ENCODE measurements at places on chromosomes 7 and 10.
A peak's percentile ranks its signal among the peaks of the same experiment; 100 is the strongest.

DNA sequence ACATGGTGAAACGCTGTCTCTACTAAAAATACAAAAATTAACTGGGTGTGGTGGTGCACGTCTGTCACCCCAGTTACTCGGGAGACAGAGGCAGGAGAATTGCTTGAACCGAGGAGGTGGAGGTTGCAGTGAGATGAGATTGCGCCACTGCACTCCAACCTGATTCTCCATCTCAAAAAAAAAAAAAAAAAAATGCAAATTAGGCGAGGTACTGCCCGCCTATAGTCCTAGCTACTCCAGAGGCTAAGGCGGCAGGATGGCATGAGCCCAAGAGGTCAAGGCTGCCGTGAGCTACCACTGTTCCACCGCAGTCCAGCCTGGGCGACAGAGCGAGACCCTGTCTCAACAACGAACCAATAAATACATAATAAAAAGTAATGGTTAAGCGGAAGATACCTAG lies 1.1 kb upstream of the EIF4H start:
- DNase-seq, result no peak

GRCh38 chr7:66150471-66150870 lies 35.8 kb downstream of the CRCP start:
- no peak for DNase-seq

- DNase-seq, result peak; percentile 57
These were observed 700 bp downstream of the SMC3 start for GRCh38 chr10:110568055-110568735.

DNA sequence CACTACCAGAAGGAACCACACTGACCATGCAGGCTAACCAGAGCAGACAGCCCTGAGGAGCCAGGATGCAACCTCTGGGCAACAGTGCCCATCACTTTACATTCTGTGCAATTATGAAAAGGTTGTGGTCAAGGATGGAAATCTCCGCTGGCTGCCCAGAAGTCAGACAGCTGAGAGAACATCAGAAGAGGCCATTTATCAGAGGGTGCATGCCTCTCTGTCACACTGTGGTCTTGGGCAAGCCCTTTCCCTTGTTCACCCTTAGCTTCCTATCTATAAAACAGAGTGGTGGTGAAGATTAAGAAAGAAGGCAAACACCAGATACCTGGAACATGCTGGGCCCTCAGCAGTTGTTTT lies 120.7 kb upstream of the GDF10 start:
- no peak for DNase-seq

DNA sequence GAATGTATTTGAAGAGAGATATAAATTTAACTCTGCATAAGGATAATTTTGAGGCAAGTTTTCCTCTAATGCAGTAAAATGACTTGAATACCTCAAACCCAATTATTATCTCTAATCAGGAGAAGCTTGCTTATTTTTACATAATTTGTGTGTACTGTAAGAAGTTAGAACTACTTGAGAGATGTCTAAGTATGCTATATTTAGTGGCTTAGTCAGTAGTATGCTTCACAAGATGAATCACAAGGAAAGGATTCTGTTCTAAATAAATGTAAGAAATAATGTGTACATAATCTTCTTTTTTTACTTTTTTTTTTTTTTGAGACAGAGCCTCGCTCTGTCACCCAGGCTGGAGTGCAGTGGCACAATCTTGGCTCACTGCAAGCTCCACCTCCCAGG lies 13.7 kb downstream of the PHTF2 start:
- DNase-seq, result no peak

DNA sequence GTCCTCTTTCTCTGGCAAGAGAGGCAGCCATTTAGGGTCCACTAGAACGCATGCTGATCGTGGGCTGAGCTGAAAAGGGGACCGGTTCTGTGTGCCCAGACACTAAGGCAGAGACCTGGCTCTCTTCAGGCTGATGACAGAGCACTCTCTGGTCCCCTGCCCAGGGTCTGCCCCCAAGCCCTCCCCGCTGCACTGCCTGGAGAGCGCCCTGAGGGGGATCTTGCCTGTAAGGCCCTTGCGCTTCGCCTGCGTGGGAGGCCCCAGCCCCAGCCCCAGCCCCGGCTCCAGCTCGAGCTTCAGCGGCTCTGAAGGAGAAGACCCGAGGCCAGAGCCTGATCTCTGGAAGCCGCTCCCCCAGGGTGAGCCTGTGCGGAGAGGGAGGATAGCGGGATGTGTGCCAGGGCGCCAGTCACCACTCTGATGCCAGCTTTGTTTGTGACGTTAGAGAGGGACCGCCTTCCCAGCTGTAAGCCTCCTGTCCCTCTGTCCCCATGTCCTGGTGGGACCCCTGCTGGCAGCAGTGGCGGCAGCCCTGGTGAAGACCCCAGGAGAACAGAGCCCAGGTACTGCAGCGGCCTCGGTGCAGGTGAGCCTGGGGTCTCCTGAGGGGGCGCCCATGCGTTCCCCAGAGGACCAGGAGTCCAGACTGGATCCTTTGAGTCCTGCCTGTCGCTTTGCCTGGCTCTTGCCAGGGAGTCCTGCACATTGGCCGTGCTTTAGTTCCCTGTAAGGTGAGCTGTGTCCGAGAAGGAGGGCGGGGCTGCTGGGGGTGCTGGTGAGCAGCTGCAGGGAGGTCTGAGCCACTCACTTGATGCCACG lies 43.2 kb downstream of the ZNF467 start:
- no peak for DNase-seq

DNA sequence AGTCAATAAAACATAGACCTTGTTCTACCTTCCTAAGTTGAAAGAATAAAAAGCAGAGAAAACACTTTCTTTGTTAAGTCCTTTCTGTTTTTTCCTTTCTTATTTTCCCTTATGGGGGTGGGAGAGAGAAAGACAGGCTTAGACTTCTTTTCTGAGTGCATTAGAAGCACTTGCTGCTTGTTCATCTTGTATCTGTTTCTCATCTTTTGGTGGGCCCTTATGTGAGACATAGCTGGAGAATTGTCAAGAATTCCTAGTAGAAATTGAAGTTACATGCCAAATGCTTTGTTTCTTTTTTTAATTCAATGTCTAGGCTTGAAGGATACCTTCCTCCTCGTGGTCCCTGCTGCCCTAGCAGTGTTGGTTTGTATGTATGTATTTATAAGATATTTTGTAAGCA lies 6.7 kb downstream of the EIF4EBP2 start:
- no peak for DNase-seq

GRCh38 chr7:23285657-23286646 lies 13.2 kb upstream of the MALSU1 start:
- DNase-seq, result no peak

- DNase-seq, result no peak
These were observed 11.5 kb upstream of the GALNT11 start for GRCh38 chr7:152013974-152014373.

DNA sequence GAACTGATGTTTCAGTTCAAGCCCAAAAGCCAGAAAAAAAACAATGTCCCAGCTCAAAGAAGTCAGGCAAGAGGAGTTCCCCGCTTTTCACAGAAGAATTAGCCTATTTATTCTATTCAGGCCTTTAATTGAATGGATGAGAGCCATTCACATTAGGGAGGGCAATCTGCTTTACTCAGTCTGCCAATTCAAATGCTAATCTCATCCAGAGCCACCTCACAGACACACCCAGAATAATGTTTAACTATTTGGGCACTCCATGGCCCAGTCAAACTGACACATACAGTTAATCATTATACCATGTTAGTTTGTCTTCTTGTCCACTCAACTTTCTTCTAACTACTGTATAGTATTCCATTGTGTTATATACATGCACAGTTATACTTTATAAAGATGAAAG lies 2.6 kb upstream of the NPSR1 start:
- DNase-seq, result no peak

DNA sequence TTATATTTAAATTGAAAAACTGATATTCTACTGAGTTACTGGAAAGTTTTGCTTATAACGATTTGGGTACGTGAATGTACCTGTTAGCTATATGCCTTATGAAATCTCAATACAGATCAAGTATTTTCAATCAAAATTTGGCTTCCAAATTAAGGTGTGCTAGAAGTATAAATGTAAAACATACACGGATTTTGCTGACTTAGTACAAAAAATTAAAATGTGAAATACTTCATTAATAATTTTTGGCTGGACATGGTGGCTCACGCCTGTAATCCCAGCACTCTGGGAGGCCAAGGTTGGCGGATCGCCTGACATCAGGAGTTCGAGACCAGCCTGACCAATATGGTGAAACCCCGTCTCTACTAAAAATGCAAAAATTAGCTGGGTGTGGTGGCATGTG lies 11.7 kb downstream of the DNAJC1 start:
- no peak for DNase-seq

GRCh38 chr7:26153241-26153822 lies 1.3 kb downstream of the NFE2L3 start:
- DNase-seq, result peak; percentile 33

DNA sequence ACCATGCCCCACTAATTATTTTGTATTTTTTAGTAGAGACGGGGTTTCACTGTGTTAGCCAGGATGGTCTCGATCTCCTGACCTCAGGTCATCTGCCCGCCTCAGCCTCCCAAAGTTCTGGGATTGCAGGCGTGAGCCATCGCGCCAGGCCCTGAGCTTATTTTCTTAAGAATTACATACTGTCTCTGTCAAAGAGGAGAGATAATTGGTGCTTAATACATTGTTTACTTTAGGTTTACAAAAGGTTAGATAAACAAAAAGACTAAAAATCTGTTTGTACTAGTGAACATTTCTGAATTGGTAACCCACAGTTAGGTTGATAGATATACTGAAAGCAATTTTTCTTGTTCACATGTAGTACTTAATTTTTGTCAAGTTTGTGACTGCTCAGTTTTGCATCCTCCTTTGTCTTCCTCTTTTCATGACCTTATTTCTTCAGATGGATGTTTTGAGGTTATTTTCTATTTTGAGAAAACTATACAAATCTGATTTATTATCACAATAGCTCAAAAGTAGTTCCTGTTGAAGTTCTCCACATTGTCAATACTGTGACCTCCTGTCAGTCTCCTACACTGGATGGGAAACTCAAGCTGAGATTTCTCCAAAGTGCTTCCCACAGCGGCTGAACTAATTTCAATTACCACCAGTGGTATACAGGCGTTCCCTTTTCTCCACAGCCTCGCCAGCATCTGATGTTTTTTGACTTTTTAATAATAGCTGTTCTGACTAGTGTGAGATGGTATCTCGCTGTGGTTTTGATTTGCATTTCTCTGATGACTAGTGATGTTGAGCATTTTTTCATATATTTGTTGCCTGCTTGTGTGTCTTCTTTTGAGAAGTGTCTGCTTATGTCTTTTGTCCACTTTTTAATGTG lies 22.5 kb downstream of the HHEX start:
- no peak for DNase-seq

Measured in stimulated activated CD4-positive, alpha-beta T cell treated with anti-CD3 and anti-CD28 coated beads, Interleukin-1b, Interleukin-23, amount 100 ng/mL, for 48 hours (primary cell).